Activated CD4-positive, alpha-beta memory T cell treated with anti-CD3 and anti-CD28 coated beads, Interleukin-2, amount 10 ng/mL, durations not matched to agents 7 days and 5 days (primary cell): ENCODE measurements at places on chromosomes 1 and 21.

- DNase-seq: no peak
Measured at GRCh38 chr1:234665975-234666605, 56.1 kb upstream of the IRF2BP2 start.

DNA sequence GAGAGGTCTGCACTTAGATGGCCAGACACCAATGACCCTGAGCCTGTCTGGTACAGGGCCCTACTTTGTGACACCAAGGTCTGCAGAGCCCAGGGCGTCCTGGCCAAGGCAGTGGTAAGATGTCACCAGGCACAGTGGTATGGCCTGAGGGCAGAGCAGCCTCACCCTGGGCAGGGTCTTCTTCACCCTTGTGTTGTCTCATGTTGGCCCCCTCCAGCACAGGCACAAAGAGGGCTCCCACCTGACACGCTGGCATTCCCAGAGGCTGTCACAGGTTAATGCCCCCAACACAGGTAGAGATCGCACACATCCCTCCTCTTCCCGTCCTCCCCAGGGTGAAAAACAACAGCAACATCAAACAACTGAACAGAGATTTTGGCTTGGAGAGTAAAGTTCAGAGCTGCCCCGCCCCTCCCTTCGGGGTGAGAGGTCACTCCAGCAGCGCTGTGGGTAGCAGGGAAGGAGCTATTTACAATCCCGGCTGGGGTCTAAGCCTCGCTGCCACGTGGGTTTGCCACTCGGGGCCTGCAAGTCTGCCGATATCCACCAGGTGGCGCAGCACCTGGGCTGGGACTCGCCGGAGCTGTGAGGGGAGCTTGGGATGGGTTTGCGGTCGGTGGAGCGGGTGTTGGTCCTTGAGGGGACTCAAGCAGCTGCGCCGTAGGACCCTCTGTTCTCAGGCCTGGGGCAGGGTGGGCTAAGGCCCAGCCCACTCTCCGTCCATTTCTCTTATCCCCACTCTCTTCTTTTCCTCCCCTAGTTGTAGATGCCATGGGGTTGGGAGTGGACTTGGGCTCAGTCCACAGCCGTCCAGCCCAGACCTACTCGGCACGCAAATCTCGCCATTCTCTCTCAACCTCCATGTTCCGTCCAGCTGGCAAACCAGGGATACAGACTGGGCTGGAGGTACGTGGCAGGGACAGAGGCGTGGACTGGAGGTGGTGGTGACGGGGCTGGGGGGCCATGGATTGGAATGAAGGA, 12.7 kb downstream of the EFNA3 start:
- peak; percentile 81 for DNase-seq

DNA sequence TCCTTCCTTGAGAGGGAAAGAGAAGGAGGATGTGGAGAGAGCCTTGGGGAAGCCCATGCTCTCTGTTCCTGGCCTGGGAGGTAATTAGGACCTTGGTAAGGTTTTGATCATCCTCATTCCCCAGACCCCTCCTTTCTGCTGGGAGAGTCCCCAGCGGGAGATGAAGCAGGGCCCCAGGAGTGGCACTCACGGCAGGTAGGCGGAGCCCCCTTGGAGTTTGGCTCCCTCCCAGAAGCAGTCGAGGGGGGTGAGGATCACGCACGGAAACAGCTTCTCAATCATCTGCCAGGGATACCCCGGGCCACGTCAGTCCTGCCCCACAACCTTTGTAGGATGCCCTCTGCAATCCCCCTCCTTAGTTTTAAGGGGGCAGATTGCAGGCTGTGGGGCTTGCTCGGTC, 11.5 kb downstream of the PTCH2 start:
- no peak for DNase-seq

GRCh38 chr1:20476265-20477038, 9.6 kb downstream of the CAMK2N1 start:
- DNase-seq: no peak
